ENCODE measurements at places on chromosomes 13 and 19.

- no peak for DNase-seq
Measured at GRCh38 chr13:69524459-69525150, 583.0 kb upstream of the ATXN8OS start.

- no peak for DNase-seq
Measured at GRCh38 chr13:82036602-82037001, 1695.7 kb upstream of the SPRY2 start.

GRCh38 chr13:75639454-75639853 is 3.3 kb downstream of the LMO7 start:
- DNase-seq, result no peak

DNA sequence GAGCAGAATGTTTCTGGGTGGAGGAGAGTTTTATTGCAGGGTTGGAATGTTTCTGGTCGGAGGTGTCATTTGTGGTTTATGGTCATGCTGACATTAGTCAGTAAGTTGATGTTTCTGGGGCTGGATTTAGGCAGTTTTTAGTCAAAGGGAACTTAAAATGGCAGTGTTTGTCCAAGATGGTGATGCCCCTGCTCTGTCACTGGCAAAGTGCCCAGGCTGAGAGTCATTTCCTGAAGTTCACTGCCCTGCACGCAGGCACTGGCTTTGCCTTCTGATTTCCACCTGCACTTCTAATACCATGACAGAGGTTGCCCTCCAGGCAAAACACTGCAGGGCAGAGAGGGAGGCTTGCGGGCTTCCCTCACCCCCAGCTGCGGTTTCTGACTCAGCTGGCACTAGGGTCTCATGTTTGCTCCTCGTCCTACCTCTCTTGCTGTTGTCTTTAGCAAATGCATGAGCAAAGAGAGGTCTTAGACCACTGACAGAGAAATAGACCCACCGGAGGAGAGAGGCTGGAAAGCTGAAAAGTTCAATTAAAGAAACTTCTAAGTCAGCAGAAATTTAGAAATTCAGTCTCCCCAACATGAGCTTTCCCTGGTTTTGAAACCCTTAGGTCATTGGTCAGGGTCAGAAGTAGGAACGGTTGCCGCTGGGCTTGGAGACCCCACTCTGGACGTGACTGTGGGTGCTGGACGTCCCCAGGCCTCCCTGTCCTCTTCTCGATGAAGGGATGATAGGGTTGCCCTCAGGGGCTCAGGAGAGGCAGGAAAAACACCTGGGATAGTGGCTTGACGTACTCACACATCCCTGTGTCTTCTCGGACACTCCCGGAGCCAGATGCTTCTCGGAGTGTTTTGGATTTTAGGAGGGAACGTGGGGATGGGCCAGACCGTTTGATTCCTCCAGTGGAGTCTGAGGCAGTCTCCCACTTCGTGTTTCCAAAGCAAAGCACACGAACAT is 26.3 kb downstream of the TMEM255B start:
- no peak for DNase-seq

DNA sequence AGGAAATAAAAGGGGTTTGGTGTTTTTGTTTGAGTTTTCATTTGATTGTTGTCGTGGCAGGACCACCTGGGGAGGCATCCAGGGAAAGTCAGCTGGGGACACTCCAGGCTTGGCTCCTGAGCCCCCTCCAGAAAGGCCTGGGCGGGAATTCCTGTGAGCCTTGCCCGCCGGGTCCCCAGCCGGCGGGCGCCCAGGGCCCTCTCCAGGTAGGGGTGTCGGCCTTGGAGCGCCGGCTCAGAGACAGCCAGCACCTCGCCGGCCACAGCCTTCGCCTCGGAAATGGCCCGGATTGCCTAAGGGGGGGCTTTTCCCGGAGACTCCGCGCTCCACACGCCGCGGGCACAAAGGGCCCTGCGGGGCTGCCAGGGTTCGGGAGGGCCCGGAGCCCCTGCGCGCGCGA is 125.0 kb downstream of the TNFRSF19 start:
- no peak for DNase-seq

DNA sequence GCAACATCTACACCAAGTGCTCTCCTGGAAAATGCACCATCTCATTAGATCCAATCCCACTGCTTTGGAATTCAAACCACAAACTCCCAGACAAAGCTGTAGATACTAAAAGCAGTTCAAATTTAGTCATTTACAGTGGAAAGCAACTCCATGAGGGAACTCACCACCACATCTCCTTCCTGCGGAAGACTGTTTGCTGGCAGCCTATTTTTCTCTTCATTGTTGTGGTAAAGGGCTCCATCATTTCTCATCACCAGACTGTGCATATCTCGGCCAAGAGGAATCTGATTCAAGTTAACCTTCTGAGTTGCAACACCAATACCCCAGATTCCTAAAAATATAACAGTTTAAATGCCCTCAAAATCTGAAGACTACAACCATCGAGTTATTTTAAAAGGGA is 8.4 kb downstream of the SPRYD7 start:
- DNase-seq, result no peak

DNA sequence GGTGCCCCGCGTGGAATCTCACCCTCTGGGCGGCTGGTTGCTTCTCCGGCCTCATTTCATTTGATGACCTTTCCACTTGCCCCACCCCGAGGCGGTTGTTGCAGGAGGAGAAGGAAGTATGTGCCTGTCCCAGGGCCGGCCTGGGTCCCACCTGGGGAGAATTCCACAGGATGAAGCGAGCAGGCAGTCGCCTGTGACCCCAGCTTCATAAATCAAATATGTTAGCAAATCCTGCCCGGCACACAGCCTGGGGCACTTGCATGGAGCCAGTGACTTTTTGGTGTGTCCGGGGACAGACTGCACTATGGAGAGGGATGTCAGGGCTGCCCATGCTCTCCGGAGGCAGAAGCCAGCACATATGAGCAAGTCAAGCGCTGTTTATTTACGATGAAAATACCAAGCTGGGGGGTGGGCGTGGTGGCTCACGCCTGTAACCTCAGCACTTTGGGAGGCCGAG is 19.7 kb upstream of the ZBTB7A start:
- no peak for DNase-seq

DNA sequence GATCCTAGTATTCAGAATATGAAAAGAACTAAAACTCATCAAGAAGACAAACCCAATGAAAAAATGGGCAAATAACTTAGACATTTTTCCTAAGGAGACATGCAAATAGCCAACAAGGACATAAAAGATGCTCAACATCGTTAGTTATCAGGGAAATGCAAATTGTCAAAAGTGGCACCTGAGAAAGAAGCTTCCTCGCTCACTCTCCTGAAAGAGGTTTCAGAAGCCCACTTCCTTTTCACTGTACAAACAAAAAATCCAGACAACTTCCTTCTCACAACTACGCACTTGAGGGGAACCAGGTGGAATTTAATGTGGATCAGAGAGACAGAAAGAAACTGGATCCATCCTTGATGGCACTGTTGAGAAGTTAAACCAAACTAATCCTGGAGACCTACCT is 41.5 kb downstream of the KLF12 start:
- DNase-seq, result no peak

DNA sequence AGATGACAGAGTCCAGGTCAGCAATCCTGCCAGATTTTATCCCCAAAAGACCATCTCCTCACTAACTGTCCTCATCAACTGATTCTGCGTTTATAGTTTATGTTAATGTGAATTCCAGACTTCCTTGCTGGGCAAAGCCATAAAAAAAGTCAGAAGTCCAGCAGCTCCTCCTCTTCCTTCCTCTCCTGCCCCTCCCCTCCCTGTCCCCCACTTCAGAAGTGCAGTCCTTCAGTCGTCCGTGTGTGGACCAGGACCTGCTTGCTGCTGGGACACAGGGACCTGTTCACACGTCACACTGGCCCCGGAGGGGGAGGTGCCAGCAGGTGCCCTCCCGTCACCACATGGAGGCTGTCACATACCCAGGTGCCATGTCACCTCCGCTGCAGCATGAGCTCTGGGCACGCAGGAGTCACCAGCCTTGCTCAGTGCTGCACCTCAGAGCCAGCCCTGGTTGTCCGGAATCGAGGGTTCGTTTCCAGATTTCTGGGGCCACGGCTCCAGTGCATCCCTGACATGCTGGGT is 4.0 kb upstream of the MCF2L start:
- DNase-seq, result no peak

DNA sequence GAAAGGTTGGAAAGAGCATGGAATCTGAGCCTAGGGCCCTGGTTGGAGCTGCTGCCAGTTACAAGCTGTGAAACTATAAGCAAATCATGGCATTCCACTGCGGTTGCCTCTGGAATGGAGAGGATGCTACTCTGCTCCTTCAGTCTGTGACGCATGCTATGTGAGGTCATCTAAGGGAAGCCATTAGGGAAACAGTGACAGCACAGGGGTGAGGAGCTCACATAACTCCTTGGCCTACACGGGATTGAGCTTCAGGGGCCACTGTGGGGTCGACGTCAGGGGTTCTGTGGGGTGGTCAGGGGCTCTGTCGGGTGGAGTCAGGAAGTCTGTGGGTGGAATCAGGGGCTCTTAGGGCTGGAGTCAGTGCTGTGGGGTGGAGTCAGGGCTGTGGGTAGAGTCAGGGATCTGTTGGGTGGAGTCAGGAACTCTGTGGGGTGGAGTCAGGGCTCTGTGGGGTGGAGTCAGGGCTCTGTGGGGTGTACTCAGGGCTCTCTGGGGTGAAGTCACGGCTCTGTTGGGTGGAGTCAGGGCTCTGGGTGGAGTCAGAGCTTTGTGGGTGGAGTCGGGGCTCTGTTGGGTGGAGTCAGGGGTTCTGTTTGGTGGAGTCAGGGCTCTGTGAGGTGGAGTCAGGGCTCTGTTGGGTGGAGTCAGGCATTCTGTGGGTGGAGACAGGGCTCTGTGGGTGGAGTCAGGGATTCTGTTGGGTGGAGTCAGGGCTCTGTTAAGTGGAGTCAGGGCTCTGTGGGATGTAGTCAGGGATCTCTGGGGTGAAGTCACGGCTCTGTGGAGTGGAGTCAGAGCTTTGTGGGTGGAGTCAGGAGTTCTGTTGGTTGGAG is 35.8 kb upstream of the MEDAG start:
- DNase-seq, result no peak

DNA sequence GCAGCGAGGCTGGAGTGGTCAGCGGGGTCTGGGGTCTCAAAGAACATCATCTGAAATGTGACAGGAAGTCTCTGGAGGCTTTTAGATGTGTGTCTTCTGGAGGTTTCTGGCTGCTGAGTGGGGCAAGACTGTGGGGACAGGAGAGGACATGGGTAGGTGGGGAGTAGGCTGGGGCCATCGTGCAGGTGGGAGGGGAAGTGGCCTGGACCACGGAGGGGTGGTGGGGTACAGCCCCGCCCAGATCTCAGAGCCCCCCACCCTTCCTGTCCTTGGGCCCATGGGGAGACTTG is 6.2 kb downstream of the AP1M1 start:
- DNase-seq, result no peak

DNA sequence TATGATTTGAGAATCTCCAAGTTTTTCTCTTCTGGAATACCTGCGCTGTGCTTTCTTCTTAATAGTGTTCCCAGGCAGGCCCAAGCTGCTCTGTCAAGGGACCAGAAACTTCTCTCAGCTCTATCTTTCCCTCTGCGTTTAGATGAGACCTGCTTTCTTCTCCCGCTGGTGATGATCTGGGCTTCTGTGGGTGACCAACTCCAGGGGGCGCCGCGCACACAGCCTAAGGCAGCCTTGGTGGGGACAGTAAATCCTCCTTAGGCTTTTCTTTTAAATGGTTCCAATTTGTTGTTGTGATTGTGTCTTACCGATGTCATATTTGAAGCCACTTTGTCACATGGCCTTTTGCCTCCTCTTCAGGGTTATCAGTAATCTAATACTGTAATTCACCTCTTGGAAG is 439.4 kb upstream of the KLF12 start:
- DNase-seq, result no peak

- DNase-seq, result no peak
Measured at GRCh38 chr19:6413721-6414643, 10.6 kb downstream of the KHSRP start.

DNA sequence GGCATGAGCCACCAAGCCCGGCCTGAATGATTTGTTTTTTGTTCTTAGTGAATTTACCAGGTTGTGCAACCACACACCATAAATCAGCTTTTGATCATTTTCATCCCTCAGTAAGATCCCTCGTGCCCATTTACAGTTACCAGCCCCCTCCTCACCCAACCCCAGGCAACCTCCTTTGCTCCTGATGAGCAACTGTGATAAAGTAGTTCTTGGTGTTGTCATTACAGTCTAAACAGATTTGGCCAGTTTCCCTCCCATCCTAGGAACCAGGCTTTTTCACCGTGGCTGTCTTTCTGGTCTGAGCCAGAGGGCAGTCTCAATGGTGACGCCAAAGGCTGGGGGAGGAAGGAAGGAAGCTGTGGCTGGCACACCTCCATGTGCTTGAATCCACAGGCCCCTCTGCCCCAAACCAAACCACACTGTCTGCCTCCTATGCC is 61.2 kb upstream of the WDFY2 start:
- DNase-seq, result no peak

Measured in stimulated activated CD4-positive, alpha-beta T cell treated with anti-CD3 and anti-CD28 coated beads, Interleukin-12 subunit alpha, Interleukin-12 subunit beta, amount 100 ng/mL, for 4 hours (primary cell).